ENCODE measurements at places on chromosomes 13 and 19.
A peak's percentile ranks its signal among the peaks of the same experiment; 100 is the strongest.

GRCh38 chr13:99978799-99979452 is 2.7 kb upstream of the ZIC2 start:
- DNase-seq: no peak
- H3K27me3 ChIP-seq: peaks cover 56% of the 10 kb centered on the region
- peaks cover 9% of the 10 kb centered on the region for H3K4me1 ChIP-seq
- H3K27ac ChIP-seq: no peak overlapping the region
- peak overlapping the region; percentile 23 for H3K4me3 ChIP-seq

- no peaks in the 10 kb centered on the region for H3K27me3 ChIP-seq
- peaks cover 25% of the 10 kb centered on the region for H3K36me3 ChIP-seq
- peak overlapping the region; percentile 96 for H3K27ac ChIP-seq
- no peak for DNase-seq
- peaks cover 35% of the 10 kb centered on the region for H3K4me1 ChIP-seq
- H3K4me3 ChIP-seq: peak overlapping the region; percentile 100
Measured at GRCh38 chr13:50079655-50080202, 64.5 kb downstream of the KCNRG start.

DNA sequence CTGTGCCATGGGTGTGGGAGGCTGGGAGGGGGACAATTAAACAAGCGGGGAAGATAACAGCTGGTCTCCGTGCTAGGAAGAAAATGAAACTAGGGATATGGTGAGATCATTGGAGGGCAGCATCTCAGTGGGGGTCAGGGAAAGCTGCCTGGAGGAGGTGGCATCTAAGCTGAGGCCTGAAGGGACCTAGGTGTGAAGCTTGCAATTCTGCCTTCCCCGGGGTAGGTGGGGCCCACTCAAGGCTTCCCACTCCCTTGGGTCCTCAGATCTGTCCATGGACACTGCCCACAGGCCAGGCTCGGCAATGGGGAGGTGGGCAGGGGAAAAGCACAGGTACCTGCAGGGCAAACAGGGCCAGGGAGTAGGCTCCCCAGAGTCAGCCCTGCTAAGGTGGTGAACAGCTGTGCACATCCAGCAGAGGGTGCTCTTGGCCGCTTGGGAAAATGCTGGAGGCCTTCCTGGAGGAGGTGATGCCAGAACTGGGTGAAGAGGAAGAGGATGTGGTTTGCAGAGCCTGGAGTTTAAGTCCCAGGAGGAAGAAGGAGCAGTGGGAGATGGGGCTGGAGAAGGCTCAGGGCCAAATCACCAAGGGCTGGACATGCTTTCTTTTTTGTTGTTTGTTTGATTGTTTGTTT is 25.7 kb upstream of the CCNE1 start:
- no peak for DNase-seq
- H3K27ac ChIP-seq: no peak overlapping the region
- H3K4me1 ChIP-seq: no peaks in the 10 kb centered on the region

- peaks cover 56% of the 10 kb centered on the region for H3K4me1 ChIP-seq
- H3K4me3 ChIP-seq: no peak overlapping the region
- H3K27ac ChIP-seq: no peak overlapping the region
- H3K27me3 ChIP-seq: no peaks in the 10 kb centered on the region
- peaks cover 3% of the 10 kb centered on the region for H3K36me3 ChIP-seq
- no peak for DNase-seq
Measured at GRCh38 chr19:39133431-39134270, 8.1 kb downstream of the PAK4 start.

DNA sequence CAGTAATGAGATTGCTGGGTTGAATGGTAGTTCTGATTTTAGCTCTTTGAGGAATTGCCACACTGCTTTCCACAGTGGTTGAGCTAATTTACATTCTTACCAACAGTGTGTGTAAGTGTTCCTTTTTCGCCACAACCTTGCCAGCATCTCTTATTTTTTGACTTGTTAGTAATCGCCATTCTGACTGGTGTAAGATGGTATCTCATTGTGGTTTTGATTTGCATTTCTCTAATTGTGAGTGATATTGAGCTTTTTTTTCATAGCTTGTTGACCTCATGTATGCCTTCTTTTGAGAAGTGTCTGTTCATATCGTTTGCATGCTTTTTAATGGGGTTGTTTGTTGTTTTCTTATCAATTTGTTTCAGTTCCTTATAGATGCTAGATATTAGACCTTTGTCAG is 245.0 kb downstream of the MTUS2 start:
- no peak overlapping the region for H3K4me3 ChIP-seq
- no peak for DNase-seq
- H3K36me3 ChIP-seq: no peaks in the 10 kb centered on the region
- no peaks in the 10 kb centered on the region for H3K27me3 ChIP-seq

GRCh38 chr13:86464193-86464592 is 665.0 kb upstream of the SLITRK6 start:
- no peaks in the 10 kb centered on the region for H3K36me3 ChIP-seq
- H3K4me1 ChIP-seq: no peaks in the 10 kb centered on the region
- H3K27ac ChIP-seq: no peak overlapping the region
- H3K27me3 ChIP-seq: no peaks in the 10 kb centered on the region
- H3K4me3 ChIP-seq: no peak overlapping the region

Data from central memory CD8-positive, alpha-beta T cell (primary cell).